Neural progenitor cell (in vitro differentiated cells): ENCODE measurements at places on chromosomes 4 and X. TPM values are rescaled to one million over a fixed set of nuclear protein-coding genes. Genes with fewer than 3 reads are reported as not detected.

DNA sequence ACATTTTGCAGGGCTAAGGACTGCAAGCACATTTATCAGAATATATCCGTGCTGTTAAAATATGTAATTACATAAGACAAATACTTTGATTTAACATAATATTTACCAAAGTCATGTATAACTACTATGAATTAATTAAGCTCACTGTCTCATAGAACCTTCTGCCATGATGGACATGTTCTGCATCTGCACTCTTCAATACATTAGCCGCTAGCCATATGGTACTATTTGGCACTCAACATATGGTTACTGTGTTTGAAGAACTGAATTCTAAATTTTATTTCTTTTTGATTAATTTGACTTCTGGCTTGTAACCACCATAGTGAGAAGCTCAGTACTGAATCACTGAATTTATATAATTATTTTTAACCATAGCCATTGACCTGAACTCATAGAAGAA is 427.0 kb upstream of the TRAM1L1 start:
- DNase-seq: no peak

DNA sequence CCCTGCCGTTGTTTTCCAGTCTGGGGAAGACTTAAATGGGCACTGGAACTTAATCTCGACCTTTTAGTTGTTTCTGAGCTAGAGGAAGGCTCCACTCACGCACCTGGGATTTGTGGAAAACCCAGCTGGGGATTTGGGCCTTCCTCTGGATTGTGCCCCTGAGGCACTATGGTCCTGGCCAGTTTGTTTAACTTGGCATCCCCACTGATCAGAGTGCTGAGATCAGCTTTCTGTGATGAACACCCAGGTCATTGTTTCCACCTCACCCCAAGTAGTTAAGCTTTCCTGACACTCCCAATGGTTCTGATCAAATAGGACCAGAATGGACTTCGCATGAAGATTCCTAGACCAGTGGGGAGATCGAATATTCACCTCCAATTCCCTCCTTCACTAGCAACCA is 20.5 kb upstream of the NAP1L5 start:
- no peak for DNase-seq

GRCh38 chr4:75916091-75916661 is 13.9 kb upstream of the PPEF2 start:
- peak; percentile 49 for DNase-seq

DNA sequence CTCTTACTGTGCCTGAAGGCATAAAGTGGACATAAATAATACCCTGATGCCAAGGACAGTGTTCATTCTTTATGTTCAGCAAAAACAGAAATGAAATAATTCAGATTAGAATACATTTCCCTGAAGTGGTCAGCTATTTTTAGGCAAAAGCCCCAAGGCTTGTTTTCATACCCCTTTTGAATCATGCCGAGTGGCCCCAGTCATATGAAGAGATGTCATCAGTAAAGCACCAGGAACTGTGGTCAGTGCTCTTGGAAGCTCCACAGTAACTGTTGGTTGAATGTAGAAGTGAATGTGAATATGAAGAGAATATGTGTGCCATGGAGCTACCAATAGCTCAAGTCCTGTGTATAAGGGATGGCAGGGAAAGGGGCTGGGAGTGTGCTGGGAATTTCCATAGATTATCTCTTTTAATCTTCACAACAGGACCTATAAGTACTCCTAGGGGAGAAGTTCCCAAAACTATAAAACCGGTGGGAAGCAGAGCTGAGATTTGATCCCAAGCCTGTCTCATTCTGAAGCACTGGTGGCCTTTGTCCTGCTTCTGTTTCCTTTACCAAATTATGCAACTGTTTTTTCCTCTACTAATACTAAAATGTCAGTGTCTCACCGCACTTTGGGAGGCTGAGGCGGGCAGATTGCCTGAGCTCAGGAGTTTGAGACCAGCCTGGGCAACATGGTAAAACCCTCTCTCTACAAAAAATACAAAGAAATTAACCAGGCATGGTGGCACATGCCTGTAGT is 52.6 kb downstream of the FNIP2 start:
- no peak for DNase-seq

DNA sequence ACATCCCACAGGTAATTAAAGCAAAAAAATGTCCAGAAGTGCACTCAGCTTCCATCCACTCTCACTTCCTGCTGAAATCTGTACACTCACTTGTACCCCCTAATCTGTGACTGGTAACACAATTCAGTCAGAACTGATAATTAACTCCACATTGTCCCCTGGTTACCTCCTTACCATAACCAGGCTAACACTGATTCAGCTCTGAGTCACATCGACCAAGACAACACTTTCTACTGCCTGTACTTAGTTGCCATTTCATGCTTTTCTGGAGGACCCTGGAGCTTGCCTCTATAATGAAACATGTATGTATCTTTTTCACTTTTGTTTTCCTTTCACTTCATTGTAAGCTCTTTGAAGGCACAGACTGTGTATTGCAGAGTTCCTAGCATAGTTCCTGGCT is 130.9 kb upstream of the GABRG1 start:
- DNase-seq: no peak

DNA sequence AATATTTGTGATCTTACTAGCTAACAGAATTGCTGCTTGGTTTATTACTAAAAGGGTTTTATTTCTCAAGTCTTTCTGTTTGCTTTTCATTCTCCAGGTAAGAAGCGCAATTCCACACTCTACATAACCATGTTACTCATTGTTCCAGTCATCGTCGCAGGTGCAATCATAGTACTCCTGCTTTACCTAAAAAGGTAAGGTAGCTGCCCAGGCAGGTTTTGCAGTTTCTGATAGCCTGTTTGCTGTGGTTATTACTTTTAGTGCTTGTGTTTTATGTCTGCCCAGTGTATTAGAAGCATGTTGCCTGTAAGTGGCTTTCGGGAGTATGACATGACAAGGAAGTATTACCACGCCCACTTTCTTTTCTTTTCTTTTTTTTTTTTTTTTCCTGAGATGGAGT is 46.4 kb downstream of the IL13RA1 start:
- DNase-seq: no peak

The TMPRSS11B gene
- not detected in 2 replicates for total RNA-seq

The FGF13 gene
- total RNA-seq: 19.2 and 23.8 TPM in 2 replicates
